ENCODE measurements at places on chromosomes 5 and 9.

DNA sequence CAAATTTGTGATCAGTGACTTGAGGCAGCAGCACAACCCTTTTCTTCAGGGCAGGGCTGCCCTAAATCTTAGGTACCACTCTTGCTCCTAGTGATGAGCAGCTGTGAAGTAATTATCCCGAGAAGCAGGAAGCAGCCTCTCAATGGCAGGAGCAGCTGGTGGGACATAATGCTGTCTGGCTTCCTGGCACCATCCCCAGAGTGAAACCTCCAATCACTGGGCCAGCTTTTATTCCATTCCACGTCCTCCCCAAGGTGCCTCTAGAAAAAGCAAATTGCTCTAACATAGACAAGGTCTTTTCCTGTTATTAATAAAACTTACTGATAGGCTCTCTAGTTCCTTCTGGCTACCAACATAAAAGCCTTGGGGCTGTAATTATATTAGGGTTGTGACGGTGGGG, 154.0 kb downstream of the FRMD3 start:
- DNase-seq = no peak

GRCh38 chr9:121464968-121465367, 34.7 kb downstream of the GGTA1 start:
- no peak for DNase-seq

- DNase-seq = no peak
Observed at GRCh38 chr9:95030920-95031642, 286.4 kb downstream of the FANCC start.

GRCh38 chr9:2066312-2067273, 51.4 kb downstream of the SMARCA2 start:
- no peak for DNase-seq

GRCh38 chr9:101065930-101066329, 37.4 kb downstream of the PLPPR1 start:
- DNase-seq = no peak

DNA sequence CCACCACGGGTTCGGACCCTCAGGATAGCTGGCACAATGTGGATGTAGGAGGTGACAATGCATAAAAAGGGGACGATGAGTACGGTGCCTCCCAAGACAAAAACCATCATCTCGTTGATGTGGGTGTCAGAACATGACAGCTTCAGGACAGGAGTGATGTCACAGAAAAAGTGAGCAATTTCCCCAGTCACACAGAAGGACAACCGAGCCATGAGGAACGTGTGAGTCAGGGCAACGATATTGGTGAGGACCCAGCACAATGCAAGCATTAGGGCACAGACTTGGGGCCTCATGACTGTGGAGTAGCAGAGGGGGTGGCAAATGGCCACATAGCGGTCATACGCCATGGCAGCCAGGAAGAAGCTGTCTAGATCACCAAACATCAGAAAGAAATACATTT, 491 bp downstream of the OR1N1 start:
- no peak for DNase-seq

DNA sequence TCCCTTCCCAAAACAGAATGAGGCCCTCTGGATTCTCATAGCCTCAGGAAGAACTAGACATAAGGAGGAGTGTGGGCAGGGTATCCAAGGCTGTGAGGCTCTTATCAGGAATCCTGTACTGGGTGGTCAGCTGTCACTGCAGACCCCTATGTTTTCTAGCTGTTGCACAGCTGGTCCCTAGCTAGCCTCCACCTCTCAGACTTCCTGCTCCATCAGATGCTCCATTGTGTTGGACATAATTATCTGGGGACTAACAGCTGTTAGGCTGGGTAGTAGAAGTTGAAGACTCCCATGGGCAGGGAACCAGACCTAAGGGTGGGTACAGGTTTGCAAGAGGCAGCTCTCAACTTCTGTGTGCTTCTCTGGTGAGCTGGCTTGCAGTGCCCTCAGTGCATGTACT, 18.4 kb downstream of the FAM219A start:
- no peak for DNase-seq

DNA sequence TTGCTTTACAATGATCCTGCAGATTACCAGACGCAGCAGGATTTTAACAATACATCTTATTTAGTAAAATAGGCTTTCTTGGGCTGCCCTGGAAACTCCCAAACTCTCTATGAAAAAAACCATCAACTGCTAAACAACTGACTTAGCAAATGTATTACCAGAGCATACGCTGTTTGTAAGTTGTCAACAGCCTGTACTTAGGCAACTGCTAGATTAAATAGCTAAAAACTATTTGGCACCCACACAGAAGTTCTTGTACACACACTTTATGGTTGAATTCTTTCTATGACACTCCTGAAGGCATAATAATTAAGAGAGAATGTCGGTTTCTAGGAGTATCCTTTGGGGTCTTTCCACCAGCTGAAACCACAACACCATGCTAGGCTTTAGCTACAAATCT, 123.9 kb downstream of the FBXO38 start:
- no peak for DNase-seq

DNA sequence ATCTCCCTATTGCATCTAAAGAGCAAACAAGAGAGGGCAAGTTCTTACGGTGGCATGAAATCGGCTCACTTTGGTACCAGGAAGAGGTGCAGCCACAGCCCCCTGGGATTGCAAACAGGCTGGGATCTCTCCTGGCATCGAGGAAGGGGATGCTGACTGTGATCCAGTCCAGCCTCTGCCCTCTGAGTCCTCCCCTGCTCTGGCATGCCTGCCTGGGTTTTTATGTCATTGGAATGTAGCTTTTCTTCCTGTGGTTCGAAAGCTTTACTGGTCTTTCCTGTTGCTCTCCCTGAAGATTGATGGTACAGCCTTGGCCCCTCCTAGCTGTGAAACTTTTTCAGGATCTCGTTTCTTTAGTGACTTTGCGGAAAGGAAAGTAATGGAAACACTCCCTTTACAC, 6.6 kb downstream of the SLC46A2 start:
- DNase-seq = no peak

DNA sequence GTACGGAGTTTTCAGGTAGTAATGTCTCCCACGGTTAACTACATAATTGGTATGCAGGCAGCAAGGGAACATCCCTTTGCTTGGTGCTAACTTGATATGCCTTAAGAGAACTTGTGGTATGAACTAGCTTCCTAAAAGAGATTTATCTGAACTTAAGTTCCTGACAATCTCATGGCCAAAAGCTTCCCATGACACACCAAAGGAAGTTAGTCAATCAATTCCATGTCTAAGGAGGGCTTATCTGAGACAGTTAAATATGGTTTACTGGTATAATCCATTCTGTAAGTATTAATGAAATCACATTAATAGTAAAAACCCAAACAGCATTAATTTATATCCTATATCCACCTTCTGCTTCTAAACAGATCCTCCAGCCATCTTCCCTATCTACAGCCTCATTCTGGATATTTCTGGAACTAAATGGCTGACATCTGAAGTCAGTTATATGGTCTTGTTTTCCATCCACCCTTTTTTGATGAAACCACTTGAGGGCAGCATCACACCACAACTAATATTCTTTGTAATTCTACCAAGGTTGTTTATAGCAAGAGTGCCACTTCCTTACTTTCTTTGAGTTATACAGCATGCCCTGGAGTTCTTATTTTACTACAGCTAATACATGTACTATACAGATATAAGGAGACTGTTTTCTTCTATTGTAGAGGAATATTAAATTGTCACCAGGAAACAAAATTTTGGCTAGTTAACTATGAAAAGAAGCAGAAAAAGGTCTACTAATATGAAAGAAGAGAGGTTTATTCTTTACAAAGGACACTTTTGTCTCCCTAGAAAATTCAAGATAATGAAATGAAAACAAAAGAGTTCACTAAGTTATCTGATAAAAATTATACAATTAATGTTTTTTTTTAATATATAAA, 34.7 kb downstream of the SHOC1 start:
- DNase-seq = peak; percentile 17

DNA sequence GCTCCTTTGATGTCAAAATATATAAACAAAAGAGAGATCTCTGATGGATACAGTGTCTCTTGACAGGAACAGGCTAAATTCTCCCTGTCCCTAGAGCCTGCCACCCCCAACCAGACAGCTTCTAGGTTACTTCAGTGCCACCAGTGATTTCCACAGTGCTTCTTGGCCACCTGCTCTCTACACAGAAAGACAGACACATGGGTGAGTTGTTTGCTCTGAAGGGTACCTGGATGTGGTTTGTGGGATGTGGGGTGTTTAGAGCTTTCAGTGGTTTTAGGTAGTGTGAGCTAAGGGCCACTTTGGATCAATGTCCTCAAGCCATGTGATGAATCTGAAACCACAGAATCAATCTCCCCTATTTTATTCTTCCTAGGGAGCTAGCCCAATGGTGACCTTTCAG, 125.4 kb downstream of the ANKRD18B start:
- DNase-seq = no peak

DNA sequence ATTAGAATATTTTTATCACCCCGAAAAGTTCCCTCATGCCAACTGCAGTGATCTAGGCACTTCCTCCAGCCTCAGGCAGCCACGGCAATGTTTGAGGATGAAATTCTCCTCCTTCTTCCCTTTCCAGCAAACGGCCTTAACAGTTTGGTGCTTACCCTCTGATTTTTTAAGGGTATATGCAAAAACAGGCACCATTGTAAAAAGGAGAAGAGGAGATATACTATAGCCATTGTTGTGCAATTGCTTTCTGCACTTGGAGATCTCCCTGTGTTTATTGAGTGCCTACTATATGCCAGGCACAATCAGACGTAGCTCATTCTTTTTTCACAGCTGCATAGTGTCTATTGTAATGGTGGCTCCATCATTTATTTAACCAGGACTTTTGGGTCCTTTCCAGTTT, 29.4 kb downstream of the GSN start:
- no peak for DNase-seq

DNA sequence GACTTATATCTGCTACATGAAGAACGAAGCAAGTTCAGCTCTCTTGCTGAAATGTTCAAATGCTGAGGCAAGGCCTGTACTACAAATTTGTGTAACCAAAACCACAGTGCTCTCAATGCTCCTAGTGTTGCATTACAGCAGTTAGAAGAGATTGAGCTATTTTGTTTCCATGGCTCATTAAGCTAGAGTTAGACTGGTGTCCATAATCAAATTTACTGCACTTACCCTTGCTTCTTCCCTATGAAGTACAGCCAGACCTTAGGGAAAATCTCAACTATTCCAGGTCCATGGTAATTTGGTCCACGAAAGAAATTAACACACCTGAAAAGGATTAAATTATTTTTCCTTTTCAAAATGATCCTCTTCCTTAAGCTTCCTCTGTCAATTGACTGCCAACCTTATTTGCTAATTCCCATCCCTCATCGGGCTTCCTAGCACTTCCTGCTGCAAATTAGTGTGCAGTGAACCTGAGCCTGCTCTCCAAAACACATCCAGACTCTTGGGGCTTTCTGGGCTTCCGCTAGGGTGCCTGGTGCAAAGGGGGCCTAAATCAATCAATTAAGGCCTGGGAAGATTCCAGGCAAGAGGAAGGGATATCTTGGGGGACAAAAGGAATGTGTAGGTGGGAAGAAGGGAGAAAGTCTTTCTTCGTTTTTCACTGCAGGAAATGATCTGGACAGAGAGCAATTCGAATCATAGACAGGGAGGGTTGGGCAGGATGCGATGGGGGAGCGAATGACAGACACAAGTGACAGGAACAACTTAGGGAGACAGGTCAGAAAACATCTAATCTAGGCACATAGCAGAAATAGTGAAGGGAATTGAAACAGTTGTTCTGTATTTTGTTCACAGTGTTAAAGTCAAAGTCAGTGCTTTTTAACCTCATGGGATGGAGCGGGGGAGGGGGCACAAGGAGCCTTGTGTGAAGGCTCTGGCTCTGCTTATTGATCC, 542.4 kb downstream of the RAB3C start:
- DNase-seq = peak; percentile 17

GRCh38 chr5:171806976-171807747, 21.5 kb downstream of the SMIM23 start:
- DNase-seq = no peak

DNA sequence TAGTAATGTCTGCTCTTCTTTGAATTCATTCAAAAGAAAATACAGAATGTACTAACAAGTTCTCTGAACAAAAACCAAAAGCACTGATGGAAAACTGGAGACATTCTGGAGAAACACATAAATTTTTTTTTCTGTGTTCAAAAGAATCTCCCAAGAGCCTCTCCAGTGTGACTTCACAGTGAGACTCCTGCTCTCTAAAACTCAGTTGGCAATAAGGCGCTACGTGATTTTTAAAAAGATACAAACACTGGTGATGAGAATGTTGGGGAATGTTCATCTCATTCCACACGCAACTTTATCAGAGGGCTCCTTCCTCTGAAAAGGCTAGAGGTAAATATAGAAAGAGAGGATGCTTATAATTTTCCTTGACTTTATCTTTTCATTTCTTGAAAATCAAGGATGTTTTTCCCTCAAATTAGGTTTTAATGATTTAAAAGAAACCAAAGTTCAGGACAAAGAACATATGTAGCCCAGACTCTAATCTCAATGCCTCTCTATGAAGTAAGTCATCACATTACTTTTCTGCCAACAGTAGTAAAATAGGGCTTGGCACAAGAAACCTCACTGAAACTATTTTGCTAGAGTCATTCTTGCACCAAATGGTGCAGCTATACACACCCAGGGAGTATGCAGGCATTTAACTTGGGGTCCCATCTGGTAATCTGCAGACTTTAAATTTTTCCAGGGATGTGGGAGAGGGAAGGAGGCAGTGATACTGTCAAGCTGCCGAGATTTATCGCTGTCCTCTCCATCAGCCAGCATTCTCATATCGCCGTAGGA, 12.9 kb upstream of the AOPEP start:
- DNase-seq = no peak

DNA sequence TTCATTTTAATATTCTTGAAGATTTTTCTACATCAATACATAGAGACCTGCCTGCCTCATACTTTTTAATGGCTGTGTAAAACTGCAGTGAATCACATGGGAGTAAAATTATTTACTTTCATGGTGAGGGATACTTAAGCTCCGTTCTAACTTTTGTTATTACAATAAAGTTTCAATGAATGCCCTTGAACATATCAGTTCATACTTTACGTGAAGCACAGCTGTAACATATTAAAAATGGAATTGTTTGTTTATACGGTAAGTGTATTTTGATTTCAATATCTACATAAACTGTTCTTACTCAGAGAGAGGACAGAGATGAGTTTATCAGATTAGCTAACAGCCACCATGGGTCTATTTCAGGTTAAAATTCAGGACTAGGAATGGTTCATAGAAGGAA, 155.1 kb downstream of the NR3C1 start:
- DNase-seq = no peak

DNA sequence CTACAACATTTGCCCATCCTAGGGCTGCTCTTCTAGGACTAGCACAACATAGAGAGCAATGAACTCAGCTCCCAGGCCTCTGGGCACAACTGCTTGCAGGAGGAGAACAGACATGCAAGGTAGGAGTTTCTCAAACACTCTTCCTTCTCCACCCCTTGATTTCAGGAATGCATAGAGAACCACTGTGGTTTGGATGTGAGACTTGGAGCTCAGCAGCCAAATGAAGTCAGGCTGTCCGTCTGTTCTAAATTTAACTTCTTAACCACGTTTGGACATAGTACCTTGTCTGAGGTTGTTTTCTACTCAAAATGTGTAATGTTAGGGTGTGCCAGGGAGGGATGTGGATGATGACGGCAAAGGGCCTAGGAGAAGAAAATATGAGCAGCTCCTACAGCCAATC, 515.1 kb upstream of the TNC start:
- no peak for DNase-seq

GRCh38 chr9:100229561-100229960, 123.2 kb downstream of the TEX10 start:
- DNase-seq = no peak

Measured in WTC11 (cell line).